ENCODE measurements at places on chromosomes 6 and 20. TPM values are rescaled to one million over a fixed set of nuclear protein-coding genes. Genes with fewer than 3 reads are reported as not detected.

DNA sequence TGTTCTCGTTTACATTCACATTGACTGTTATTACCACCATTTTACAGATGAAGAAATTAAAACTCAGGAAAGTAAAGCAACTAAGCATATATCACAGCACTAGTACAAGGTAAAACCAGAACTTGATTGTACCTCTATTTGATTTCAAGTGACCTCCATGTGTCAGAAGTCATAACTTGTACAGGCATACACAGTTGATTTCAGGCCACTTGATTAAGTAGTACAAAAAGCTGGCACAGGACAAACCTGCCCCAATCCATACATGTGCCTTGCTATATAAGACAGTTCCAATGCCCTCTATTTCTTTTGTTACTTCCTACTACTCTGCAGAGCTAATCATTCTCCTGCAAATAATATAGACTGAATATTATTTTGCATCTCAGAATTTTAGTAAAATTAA lies 58.8 kb upstream of the VGLL2 start:
- no peak for DNase-seq

- DNase-seq = no peak
These were observed 27.5 kb downstream of the RSPH3 start for GRCh38 chr6:158972241-158973233.

DNA sequence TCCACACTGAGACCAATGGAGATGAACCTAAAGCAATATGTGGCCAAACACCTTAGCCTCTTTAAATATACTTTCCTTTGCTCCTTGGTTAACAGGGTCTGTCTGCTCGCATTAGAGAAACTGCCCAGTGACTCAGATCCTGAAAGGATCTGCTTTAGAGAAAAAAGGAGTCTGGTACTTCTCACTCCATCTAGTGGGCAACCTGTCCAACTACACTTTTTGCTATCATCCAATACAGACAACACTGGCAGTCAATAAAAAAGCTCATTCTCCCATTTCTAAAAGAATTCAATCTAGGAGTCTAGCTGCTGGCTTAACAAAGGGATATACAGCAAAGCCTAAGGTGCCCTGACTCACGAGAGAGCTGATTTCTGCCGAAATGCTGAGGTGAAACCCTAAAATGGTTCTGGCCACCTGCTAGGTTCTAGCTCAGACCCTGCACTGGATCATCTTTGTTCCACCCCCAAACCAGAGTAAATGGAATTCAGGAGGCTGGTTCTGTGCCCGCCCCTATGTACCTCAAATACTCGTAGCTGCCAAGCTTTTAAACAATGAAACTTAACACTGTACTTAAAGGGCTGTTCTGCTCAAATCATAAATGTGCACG lies 11.5 kb downstream of the GNL1 start:
- peak; percentile 70 for DNase-seq

DNA sequence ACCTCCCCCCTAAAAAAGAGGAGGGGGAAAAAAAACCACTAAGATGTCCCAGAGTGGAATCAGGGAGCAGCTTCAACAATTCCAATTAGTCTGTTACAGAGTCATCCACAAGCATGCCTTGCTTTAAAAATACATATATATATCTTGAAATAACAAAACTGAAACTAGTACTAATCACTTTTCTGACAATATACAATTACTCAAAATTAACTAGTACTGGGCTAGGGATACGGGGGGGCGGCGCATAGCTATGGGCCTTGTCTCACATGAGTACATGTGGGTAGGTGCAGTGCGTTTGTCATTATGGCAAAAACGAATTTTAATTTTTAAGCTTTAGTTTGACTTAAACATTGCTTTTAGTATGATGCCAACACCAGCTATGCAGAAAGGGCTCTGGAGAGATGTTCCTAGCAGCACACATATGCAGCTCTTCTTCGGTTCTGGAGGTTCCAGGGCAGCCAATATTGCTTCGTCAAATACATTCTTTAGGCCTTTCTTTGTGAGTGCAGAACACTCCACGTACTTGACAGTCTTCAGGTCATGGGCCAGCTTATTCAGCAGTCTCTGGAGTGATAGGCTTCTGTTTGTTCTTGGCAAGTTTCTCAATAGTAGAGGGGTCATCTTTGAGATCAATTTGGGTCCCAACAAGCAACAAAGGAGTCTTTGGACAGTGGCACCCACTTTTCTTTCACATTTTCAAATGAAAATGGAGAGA lies 38.8 kb downstream of the ITCH start:
- no peak for DNase-seq

DNA sequence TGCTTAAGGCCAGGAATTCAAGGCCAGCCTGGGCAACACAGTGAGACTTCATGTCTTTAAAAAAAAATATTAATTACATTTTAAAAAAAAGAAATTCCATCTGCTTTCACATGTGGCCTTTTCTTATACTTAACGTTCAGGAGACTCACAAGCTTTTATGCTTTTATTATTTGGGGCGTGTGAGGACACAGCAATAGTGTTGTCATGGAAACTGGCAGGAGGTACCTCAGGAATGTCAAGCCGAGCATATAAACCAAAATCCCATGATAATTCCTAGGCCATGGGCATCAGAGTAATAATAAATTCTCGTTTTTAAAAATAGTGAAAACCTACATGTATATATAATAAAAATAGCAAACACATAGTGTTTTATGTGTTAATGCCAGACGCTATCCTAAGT lies 89.8 kb downstream of the IYD start:
- no peak for DNase-seq

- peak; percentile 24 for DNase-seq
These were observed 1.2 kb downstream of the CST7 start for GRCh38 chr20:24950128-24950835.

DNA sequence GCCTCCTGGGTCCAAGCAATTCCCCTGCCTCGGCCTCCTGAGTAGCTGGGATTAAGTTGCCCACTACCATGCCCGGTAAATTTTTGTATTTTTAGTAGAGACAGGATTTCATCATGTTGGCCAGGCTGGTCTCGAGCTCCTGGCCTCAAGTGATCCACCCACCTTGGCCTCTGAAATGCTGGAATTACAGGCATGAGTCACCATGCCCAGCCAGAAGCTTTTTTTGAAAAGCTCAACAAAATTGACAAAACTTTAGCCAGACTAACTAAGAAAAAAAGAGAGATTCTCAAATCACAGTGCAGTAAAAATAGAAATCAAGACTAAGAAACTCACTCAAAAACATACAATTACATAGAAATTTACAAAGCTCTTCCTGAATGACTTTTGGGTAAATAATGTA lies 420.6 kb downstream of the COL12A1 start:
- no peak for DNase-seq

DNA sequence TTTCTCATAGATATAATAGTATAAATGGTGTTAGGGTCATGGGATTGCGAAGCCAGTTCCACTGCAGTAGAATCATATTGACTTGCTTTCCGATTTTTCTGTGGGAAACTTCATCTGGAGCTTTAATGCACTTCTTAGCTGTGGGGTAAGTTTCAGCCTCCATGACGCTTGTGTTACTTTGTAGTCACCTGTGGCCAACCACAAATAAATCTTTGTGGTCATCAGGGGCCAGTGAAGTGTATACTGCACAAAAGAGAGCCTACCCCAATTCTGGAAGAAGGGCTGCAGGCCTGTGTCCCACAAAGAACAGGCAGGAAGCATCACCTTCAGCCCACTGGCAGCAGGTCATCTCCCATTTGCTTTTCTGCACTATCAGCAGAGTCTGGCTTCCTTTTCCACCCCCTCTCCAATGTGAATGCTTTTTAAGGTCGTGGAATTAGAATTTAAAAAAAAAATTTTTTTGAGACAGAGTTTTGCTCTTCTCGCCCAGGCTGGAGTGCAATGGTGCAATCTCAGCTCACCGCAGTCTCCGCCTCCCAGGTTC lies 32.0 kb downstream of the MTHFD1L start:
- DNase-seq = no peak

DNA sequence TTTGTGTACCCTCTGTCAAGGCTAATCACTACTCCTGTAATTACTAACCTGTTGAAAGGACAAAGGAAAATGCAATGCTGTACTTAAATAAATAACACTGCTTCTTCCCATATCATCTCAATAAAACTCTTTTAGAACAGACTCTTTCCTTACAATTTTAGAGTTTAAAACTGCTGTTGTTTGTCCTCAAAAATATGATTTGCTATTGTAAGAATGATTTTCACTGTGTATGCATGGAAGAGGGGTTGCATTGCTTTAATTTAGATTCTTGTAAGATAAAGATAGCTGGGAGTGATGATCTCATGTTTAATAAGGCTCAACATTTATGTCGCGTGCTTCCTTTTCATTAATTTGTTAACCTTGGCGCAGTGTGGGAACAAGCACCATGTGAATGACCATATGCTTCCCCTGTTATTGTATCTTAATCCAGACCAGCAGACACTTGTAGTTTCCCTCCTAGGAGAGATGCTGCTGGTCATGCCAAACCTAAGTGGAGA lies 89.8 kb upstream of the ATXN1 start:
- DNase-seq = no peak

GLP1R gene
- 0.05 TPM for polyA plus RNA-seq

EDN3 gene
- polyA plus RNA-seq = not detected

LY86 gene
- 2.4 TPM for polyA plus RNA-seq

AKAP7 gene
- polyA plus RNA-seq = 4.6 TPM

MCHR2 gene
- not detected for polyA plus RNA-seq

COL21A1 gene
- polyA plus RNA-seq = 0.31 TPM

CYP24A1 gene
- not detected for polyA plus RNA-seq

TRIM40 gene
- polyA plus RNA-seq = not detected
